ENCODE measurements at places on chromosomes 16 and 17. TPM values are rescaled to one million over a fixed set of nuclear protein-coding genes. Genes with fewer than 3 reads are reported as not detected.

TSC2 gene
- 77.8 TPM for total RNA-seq

CCL14 gene
- 104 TPM for total RNA-seq

PLXDC1 gene
- 16.0 TPM for total RNA-seq

ASGR2 gene
- 1.3 TPM for total RNA-seq

MLYCD gene
- total RNA-seq, result 5.5 TPM

BBS2 gene
- total RNA-seq, result 30.5 TPM

DHRS7C gene
- total RNA-seq, result not detected

FOXC2 gene
- total RNA-seq, result 12.2 TPM

PPL gene
- total RNA-seq, result 24.1 TPM

PABPN1L gene
- not detected for total RNA-seq

NKD1 gene
- 25.7 TPM for total RNA-seq

EXOC3L1 gene
- total RNA-seq, result 3.1 TPM

NUP85 gene
- 50.9 TPM for total RNA-seq

KRT9 gene
- not detected for total RNA-seq

SLFN14 gene
- total RNA-seq, result not detected

TMEM92 gene
- 0.60 TPM for total RNA-seq

SP6 gene
- 0.48 TPM for total RNA-seq

SCARF1 gene
- total RNA-seq, result 13.9 TPM

PPP1R27 gene
- not detected for total RNA-seq

KCNJ12 gene
- 6.8 TPM for total RNA-seq

ITGAD gene
- total RNA-seq, result 0.24 TPM

SLC5A10 gene
- total RNA-seq, result not detected

TUBB3 gene
- total RNA-seq, result 5.9 TPM

PSMC5 gene
- 104 TPM for total RNA-seq

CPNE2 gene
- 26.7 TPM for total RNA-seq

CAPNS2 gene
- not detected for total RNA-seq

Measured in posterior vena cava (tissue), 2 donors.